ENCODE measurements at places on chromosomes 1 and 21. TPM values are rescaled to one million over a fixed set of nuclear protein-coding genes. Genes with fewer than 3 reads are reported as not detected.

DNA sequence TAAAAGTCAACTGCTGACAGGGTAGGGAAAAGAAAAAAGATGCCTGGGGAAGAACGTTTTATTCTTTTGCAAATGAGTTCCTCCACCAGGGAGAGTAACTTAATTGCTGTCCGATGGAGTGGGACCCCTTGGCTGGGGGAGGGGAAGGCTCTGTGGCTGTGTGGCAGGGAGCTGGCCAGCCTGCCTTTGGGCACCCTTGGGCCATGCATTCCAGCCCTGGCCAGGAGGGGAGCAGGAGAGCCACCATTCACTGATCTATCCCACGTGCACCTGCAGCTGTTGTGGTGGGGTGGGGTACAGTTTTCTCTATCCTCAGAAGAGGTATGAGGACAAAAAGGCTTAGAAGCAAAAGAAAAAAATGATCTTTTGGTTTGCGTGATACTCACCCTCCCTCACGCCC, 116.9 kb downstream of the KCNK1 start:
- no peak for DNase-seq

SLC2A5 gene
- 1.5 TPM for total RNA-seq

- DNase-seq, result no peak
Measured at GRCh38 chr1:49060766-49061165, 284.1 kb upstream of the BEND5 start.

MCOLN3 gene
- total RNA-seq, result 5.6 TPM

REN gene
- total RNA-seq, result 0.66 TPM

DNA sequence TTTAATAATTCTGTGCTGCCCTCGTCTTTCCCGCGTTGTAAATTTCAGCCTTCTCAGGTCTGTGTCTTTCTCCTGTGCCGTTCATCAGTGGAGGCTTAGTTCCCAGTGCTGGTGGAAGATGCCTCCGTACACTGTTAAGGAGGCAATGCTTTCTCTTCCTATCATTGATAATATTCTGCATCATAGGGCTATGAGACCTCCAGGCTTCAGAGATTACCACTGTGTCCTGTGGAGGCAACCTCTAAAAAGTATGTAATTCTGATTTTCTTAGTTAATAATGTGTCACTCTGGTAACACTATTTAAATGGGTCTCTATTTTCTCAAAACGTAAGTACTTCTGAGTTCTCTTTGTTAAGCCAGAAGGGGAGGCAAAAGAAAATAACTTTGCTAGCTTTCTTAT, 538.3 kb downstream of the SMYD3 start:
- no peak for DNase-seq

DNA sequence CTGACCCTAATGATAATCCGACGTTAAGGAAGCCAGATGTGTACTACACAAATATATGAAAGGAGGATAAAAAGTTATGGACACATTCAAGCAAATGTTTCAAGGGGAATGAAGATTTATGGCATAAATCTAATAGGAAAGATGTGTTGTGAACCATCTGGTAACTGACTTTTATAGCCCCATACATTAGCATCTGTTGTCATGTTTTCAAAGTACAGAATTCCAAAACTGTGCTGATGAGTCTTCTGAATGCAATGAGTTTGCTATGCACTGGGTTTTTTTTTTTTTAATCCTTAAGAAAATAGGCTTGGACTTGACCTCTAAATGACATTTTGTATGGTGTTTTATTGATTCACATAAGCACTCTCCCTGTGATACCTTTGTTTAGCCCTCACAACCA, 158.5 kb upstream of the ESRRG start:
- no peak for DNase-seq

C1QTNF12 gene
- 2.1 TPM for total RNA-seq

LEPROT gene
- 14.8 TPM for total RNA-seq

SPRR5 gene
- not detected for total RNA-seq

DNA sequence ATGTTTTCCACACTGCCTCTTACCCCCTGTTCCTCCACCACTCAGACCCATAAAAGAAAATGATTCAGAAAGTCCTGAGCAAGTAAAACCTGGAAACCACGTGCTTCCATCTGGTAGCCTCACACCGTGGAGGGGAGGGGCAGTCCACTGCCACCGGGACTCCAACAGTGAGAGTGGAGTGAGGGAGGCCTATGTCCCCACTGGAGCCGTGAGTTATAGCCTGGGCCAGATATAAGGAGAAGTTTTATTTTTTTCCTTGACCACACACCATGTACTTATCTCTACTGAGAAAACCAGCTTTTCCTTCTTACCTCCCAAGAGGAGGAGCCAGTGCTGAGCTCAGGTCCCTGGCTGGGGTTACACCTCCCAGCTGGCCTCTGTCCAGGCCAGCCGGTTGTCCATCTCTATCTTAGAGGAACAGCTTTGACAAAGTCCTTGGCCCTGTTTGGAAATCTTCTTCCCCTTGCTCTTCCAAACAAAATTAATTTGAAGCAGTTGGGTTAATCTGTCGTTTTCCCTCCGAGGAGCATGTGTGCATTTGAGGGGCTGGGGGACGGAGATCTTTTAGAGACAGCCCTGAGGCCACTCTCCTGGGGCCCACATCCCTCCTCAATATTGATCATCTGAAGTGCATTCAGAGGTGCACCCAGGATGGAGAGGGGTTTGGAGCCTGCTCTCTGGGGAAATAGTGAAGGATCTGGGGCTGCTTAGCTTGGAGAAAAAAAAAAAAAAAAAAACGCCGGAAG, 49.1 kb upstream of the SERBP1 start:
- DNase-seq, result no peak

GRCh38 chr1:168392958-168393549, 112.4 kb downstream of the TBX19 start:
- no peak for DNase-seq

MATN1 gene
- total RNA-seq, result 0.14 TPM

TMIGD3 gene
- 1.8 TPM for total RNA-seq

- no peak for DNase-seq
Measured at GRCh38 chr21:45513003-45513717, 29.1 kb downstream of the SLC19A1 start.

CLCA4 gene
- total RNA-seq, result 0.05 TPM

FLG2 gene
- 0.05 TPM for total RNA-seq

FNDC10 gene
- total RNA-seq, result 0.24 TPM

DNA sequence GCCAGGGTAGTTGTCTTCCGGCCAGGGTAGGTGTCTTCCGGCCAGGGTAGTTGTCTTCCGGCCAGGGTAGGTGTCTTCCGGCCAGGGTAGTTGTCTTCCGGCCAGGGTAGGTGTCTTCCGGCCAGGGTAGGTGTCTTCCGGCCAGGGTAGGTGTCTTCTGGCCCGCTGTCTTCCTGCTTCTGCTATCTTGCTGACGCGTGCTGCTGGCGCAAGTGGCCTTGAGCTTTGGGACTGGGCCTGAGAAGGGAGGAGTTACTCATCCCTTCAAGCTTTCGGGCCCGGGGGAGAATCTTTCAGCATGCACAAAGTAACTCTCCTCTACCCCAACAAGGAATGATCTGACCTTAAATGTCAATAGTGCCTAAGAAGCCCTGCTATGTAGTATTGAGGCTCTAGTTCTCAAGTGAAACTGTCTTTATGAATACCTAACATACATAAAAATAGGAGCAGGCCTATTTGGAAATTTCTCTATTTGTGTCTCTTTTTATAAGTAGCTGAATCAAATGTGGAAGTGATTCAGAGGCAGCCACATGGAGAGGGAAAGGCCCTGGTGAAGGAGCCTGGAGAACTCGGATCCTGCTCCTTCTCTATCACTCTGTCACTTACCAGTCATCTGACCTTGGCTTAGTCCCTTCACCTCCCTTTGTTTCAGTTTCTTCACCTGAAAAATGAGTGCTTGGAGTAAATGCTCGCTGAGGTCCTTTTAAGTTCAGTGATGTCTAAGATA, 65.6 kb downstream of the RGL1 start:
- DNase-seq, result no peak

ICOSLG gene
- total RNA-seq, result 1.1 TPM
